ENCODE measurements at places on chromosomes 3 and 15.

GRCh38 chr3:52568069-52568468 is 31.7 kb downstream of the UQCC5 start:
- DNase-seq, result no peak

DNA sequence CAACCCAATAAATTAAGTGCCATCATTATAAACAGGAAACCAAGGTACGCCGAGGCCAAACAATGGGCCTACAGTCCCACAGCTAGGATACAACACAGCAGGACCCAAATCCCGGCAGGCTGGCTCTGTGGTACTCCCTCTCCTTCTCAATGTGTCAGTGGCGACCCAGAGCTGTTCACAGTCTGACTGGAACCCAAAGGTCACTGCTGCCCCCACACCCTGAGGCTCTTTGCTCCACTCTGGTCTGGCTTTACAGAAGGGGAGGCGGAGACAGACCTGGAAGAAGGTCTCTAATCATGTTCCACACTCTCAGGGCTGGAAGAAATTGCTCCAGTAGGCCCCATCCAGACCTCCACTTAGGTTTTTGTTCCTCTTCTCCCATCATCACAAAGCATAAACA is 48.5 kb upstream of the LMCD1 start:
- DNase-seq, result no peak

DNA sequence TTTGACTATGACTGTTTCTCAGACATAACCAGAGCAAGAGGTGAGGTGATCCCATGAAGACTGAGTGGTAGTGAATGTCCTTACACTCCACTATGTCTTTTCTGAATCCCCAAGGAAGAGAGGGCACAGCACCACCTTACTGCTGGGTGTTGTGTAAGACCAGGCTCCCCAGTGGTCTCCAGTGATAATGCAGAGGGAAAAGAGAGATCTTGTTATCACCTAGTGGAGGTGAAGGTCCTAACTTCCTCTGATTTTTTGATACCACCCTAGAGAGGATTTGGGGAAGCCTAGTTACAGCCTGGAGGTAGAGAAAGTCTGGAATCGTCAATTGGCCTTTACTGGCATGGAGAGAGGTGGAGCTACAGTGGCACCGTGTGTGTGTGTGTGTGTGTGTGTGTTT is 288.0 kb upstream of the BCHE start:
- DNase-seq, result no peak

GRCh38 chr3:42670670-42671069 is 14.7 kb upstream of the KLHL40 start:
- no peak for DNase-seq

DNA sequence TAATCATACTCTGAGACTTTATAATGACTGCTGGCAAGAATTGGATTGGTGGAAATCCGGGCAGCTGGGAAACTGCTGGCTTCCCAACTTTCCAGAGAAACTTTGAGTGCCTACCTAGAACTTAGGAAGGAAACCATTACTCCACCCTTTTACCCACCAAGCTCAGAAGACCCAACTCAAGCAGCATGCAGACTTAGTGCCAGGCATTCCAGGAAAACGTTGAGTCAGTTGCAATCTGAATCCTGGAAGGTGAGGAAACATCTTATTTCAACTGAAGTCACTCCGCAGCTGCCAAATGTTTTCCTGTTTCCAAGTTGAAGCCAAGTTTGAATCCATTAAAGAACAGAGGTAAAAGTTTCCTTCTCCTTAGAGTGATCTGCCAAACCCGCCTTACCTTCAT is 126.5 kb downstream of the ZNF385D start:
- no peak for DNase-seq

- no peak for DNase-seq
These were observed 50.5 kb upstream of the FGD5 start for GRCh38 chr3:14768182-14768790.

DNA sequence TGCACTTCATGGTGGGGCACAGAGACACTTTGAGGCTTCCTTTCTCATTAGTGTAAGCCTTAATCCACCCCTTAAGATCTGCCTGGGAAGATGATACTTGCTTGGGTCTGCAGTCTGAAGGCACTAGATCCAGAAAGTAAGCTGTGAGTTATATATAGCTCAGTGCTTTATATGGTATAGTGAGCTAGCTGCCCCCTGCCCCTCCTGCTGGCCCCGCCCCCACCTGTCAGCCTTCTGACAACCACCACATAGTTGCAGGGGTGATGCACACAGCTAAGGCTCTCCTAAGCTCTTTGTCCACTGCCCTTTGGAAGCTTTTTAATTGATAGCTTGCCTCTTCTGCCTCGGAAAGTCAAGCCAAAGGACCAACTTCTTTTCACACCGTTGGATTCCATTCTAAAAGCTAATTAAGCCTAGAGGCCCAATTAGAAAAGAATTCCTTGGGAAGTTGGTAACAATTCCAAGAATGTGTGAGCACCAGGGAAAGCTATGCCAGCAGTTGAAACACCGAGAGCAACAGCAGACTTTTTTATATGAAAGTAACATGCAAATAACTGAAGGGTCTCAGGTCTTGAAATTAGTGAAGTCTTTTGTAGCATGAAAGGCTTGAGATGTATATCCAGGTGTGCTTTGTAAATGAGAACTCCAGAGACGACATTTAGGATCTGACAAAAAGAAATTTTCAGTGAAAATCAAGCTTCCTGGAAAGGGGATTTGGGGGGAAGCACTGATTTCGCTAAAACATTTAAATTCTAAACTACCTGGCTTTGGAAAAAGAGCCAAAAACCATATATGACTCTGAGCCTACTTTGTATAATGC is 2.3 kb downstream of the TPM1 start:
- no peak for DNase-seq

DNA sequence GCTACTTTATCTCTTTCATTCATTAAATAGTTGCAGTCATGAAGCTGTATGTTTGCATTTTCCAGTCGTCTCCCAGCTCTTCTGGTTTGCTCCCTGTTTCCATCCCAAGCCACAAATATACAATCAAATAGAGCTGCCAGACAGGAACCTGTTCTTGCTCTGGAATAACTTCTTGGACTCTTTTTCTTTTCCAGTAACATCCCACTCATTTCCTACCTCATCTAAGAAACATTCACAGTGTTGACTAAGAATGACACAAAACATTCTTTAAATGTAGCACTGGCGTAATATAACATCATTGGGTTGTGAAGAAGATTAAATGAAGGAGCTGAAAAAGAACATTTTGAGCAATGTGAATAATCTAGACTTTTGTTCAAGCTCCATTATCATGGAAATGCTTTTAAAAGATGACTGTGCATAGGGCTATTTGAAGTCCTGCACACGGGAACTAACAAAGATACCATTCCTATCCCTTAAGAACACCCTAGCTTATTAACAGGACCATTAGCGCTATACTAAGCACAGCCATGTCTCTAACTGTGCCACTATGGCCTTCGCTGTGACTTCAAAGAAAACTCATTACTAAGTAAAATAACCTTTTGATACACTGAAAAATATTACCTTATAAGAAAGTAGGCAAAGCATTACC is 574.0 kb downstream of the NAALADL2 start:
- DNase-seq, result no peak

GRCh38 chr3:42704136-42704841 is 1.7 kb upstream of the HHATL start:
- no peak for DNase-seq

DNA sequence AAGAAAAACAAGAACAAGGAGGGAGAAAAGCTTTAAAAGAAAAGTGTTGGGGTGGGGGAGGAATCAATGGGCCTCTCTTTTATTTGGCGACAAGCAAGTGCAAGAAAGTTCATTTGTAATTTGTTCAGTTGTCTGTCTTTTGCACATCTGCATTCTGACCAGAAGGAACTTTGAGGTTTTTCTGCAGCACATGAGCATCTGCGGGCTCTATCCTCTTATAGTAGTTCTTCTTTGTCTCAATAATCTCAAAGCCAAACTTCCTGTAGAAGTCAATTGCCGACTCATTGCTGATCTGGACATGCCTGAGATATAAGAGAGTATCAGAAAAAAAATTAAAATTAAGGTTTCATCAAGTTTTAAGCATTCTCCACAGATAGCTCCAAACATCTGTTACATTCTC is 24.4 kb downstream of the NAA50 start:
- no peak for DNase-seq

DNA sequence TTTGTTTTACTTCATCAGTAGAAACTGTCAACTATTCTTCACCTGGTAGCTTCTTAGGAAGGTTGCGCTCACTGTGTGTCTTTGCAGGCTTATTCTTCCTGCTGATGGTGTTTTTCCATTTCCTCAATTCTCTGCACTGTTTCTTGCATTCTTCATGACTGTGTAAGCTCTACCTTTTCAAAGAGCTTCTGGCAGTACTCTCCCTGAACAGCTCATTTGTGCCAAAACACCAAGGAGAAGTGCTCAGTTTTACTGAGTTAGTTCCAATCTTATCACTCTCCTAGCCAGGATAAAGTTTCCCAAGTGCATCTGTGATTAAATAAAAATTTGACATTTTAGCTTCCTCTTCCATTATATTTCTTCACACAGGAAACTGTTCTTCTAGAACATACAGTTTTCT is 339.8 kb downstream of the EPHA3 start:
- no peak for DNase-seq

GRCh38 chr15:78598348-78598747 is 22.4 kb downstream of the CHRNA3 start:
- no peak for DNase-seq

DNA sequence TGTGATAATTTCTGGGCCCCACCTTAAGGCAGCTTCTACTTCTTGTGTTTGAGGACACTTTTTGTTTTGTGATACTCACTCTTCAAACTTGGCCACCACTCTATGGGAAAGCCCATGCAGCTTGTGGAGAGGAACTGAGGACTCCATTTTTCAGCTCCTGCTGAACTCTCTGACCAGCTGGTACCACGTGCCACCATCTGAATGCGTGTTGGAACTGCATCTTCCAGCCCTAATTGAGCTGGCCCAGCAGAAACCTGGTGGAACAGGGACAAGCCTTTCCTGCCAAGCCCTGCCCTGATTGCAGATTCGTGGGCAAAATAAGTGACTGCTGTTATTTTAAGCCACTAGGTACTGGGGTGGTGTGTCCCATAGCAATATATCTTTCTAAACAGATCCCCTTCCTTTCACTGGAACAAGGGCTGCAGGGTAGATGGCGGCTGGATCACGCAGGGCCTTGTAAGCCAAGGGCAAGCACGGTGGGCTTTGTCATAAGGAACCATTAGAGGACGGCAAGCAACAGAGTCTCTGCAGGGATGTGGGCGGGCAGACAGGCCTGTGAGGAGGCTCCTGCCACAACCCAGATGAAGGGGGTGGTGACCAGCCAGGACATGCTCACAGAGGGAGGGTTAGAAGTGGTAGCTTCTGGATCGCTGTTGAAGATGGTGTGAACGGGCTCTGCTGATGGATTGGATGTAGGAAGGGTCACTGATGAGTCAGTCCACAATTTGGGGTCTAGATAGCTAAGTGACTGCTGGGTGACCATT is 9.5 kb downstream of the H1-8 start:
- DNase-seq, result no peak

GRCh38 chr3:55796533-55796932 is 309.4 kb upstream of the WNT5A start:
- DNase-seq, result no peak

DNA sequence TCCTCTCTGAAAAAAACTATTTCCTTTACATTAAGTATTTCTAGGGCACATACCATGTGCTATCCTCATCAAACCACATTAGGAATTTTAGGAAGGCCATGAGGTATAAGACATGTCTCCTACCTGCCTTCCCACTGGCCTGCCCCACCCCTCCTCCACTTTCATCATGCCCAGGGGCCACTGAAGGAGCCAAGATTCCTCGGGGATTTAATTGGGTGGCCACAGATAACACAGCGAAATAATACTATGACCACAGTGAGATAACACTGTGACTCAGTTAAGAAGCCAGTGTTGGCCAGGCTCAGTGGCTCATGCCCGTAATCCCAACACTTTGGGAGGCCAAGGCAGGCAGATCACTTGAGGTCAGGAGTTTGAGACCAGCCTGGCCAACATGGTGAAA is 9.8 kb upstream of the BMF start:
- no peak for DNase-seq

GRCh38 chr3:195306369-195306768 is 35.4 kb upstream of the XXYLT1 start:
- DNase-seq, result no peak

- DNase-seq, result no peak
These were observed 40.6 kb downstream of the ARHGEF26 start for GRCh38 chr3:154161806-154162205.

- DNase-seq, result no peak
These were observed 129.6 kb upstream of the AGBL1 start for GRCh38 chr15:85950101-85950500.

- no peak for DNase-seq
These were observed 387.0 kb upstream of the PROK2 start for GRCh38 chr3:72171946-72172345.

DNA sequence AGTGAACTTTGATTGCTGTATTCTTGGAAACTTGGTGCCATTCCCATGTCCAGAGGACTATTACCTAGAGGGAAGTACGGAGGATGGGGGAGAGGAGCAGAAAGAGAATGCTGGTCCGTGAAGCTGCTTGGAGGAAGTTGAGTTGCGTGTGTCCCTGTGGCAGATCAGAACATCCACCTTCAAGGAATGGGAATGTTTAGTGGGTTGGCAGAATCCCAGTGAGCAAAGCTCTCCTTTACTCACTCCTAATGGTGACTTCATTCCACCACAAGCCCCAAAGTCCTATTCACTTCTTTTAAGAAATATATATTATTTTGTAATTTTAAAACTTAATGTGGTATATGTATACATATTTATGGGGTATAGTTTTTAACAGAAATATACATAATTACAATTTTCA is 247.8 kb upstream of the FEZF2 start:
- no peak for DNase-seq

- DNase-seq, result no peak
These were observed 15.6 kb downstream of the EEFSEC start for GRCh38 chr3:128168836-128169235.

DNA sequence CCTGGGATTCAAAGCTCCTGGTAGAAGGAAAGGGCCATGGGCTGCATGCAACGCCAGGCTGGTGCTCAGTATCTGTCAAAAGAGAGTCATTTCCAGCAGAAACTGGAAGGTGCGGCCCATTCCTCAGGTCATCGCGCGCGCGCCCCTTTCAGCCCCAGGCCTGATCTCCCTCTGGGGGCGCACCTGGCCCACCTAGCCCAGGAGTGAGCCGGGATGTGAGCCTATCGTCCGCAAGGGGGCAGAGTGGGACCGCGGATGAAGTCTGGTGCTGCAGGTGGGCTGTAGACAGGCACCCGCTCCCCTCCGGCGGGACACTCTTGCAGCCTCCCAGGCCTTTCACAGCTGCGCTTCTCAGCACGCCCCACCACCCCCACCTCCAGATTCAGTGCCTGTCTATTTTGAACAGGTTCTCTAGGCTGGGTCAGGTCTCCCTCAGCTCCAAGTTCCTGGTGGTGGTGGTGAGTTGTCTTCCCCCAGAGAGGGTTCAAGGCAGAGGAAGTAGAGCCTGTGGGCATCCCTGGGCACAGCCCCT is 5.8 kb upstream of the RPL29 start:
- DNase-seq, result no peak

- peak; percentile 9 for DNase-seq
These were observed 1.3 kb downstream of the RHCG start for GRCh38 chr15:89494941-89495637.

DNA sequence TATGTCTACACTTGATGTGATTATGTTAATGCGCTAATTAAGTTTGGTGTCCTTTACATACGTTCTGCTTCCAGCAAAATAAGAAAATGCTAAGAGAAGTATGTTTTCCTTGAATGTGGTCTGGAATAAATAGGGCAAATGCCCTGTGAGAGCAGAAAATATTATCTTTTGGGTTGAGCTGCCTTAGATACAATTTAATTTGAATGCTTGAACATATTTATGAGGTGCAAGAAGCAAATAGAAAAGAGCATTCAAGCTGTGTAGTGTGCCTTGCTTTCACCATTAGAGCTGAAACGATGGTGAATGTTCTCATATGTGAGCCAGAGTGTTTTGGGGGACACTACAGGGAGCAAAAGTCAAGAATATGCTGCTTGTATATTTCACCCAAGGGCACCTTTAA is 15.9 kb upstream of the ARNT2 start:
- DNase-seq, result no peak
